ENCODE measurements at places on chromosomes 3 and 15.
A peak's percentile ranks its signal among the peaks of the same experiment; 100 is the strongest.

DNA sequence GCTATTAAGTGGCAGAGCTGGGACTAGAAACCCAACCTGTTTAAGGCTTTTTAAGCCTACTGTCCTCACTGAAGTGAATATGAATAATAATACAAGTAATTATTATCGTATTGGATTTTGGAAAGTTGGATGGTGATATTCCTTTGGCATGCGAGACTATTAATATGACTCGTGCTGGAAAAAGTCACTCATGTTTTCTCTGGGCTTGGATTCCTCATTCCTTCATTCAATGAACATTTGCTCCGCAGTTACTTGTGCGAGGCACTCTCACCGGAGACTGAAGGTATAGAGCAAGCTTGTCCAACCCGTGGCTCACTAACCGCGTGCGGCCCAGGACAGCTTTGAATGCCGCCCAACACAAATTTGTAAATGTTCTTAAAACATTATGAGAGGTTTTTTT lies 694 bp downstream of the PLAAT1 start:
- no peak for DNase-seq

- DNase-seq, result no peak
Measured at GRCh38 chr3:53773611-53774368, 72.4 kb downstream of the CHDH start.

DNA sequence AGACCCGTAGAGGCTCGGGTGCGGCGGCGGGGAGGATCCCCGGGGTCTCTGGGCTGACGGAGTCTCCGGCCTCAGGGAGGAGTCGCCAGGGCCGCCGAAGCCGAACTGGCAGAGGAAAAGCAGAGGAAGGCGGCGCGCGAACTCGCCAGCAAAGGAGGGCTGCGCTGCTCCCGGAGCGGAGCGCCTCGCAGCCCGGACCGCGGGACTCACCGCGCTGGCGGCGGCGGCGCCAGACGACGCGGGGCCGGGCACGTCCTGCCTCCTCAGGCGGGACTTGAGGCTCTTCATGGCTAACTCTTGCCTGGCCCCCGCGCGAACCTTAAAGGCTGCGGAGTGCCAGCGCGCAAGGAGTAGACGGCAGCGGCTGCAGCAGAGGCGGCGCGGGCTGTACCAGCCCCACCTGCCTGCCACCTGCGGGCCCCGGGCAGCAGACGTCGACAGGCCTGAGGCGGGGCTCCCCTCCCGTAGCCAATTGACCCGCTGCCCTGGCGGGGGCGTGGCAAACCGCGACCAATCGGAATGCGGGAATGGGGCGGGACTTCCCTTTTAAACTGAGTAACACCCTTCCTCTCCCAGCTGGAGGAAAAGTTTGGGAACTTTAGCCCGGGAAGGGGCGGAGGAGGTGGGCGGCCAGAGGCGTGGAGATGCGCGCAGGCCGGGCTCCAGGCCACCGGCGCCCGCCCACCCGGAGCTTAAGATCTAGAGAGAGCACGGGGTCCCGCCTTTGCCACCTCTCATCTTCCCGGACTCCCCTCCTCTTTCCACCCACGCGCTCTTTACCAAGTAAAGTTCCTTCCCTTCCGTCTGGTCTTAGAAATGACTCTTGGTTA lies at the start of gene UACA:
Gene UACA, minus strand, starts transcription at position 439 of the 830 bp plus-strand sequence. Its CDS starts 151 bp downstream, at position 288.
- DNase-seq, result peak; percentile 95

DNA sequence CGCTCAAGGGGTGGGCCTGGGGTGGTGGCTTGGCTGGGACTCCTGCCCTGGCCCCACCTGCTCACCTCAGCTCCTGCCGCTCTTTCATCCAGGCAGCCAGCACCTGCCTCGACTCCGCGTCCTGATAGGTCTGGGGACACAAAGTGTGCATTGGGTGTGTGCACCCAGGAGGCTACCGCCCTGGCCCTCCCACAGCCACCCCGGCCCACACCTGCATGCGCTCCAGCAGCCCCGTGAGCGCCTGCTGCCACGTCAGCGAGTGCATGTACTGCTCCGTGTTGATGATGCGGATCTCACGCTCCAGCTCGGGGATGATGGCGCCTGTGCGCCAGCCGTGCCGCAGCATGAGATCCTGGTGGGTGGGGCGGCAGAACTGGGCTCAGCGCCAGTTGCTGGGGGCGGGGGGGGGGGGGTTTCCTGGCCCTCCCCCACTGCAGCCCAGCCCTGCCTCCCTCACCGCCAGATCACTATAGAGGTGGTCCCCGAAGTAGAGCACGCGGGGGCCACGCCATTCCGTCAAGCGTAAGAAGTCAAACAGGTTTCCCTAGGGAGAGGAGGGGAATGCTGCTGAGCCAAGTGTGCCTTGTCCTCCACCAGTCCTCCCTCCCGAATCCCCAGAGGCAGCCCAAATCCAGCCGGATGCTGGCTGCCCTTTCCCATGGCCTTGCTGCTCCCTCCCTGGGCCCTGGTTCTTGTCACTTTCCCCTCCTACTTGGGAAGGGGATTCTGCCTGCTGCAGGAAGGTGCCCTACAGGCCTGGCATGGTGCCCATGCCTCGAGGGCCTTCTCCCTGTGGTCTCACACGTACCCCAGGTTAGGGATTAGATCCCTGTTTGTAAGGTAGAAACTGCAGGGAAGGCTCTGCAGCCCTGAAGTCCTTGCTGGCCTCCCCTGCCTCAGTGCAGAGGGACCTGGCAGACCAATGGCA lies 8.6 kb downstream of the NT5DC2 start:
- DNase-seq, result peak; percentile 11

GRCh38 chr3:117200962-117201361 lies 491.4 kb downstream of the TUSC7 start:
- DNase-seq, result no peak

- DNase-seq, result no peak
Measured at GRCh38 chr3:123920383-123920782, 36.3 kb upstream of the MYLK start.

DNA sequence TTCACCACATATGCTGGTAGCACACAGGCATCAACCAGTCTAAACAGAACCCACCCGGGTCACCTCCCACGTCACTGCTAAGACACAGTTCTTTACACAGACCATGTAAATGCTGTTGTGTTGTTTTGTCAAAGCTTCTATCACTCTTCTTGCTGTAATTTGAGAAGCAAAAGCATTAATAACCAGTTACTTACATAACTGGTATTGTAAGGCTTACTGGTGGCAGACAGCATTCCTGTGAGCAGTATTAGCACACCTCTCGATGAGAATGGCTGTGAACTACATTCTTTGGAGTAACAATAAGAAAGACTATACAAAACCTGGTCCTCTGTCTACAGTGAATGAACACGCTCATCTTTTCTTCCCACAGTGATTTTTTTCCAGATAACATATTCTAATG lies 479.2 kb downstream of the LPP start:
- no peak for DNase-seq

DNA sequence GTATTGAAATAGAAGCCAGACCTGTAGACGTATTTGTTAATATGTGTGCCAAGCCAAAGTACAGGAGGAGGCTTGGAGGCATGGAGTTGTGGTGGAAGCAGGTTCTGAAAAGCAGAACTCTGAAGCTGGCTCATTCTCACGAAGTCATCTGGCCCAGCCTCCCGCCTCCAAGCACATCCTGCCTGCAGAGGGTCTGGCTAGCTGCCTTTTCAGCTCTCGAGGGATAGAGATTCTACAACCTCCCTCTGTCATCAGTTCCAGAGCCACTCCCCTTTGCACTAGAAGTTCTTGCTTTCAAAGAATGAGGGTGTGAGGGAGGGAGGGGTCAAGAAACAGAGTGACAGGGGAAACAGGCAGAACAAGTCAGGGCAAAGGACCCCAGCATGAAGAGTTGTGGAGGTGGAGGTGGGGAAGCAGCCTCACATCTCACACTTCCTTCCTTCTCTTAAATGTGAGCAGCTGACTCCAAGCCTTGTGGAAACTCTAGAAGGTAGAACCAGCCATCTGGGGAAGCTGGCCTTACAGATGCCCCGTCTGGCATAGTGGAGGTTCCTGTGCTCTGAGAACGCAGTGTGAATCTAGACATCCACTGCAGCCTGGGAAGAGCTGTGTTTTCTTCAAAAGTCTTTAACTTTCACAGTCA lies 95.3 kb downstream of the SLC49A4 start:
- no peak for DNase-seq

Data from glutamatergic neuron (in vitro differentiated cells).